Nephron progenitor cell (in vitro differentiated cells): ENCODE measurements at places on chromosomes 11 and 22.

DNA sequence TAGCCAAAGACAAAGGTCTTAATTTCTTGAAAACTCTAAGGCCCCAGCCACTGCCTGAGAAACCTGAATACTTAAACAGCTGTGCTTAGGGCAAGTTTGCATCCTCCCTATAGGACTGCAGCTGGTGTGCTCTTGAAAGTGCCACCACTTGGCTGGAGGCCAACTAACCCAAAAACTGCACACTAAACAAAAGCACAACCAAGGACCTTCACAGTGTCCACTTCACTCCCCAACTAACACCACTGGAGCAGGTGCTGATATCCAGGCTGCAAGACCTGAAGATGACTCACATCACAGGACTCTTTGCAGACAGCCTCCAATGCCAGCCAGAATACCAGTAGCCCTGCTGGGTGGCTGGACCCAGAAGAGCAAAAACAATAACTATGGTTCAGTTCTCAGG is 357.7 kb upstream of the ARHGAP42 start:
- no peak overlapping the region for H3K4me3 ChIP-seq
- H3K36me3 ChIP-seq, result no peaks in the 10 kb centered on the region
- H3K4me1 ChIP-seq, result no peaks in the 10 kb centered on the region
- DNase-seq, result no peak
- no peak overlapping the region for H3K27ac ChIP-seq
- peaks cover 2% of the 10 kb centered on the region for H3K27me3 ChIP-seq

GRCh38 chr11:72943664-72944063 is 129.5 kb downstream of the ATG16L2 start:
- DNase-seq, result no peak
- H3K4me1 ChIP-seq, result no peaks in the 10 kb centered on the region
- H3K4me3 ChIP-seq, result no peak overlapping the region
- peaks cover 5% of the 10 kb centered on the region for H3K36me3 ChIP-seq

GRCh38 chr11:121241343-121242211 is 51.0 kb upstream of the SC5D start:
- no peak overlapping the region for H3K27ac ChIP-seq
- H3K36me3 ChIP-seq, result no peaks in the 10 kb centered on the region
- H3K4me3 ChIP-seq, result no peak overlapping the region
- no peaks in the 10 kb centered on the region for H3K27me3 ChIP-seq
- H3K4me1 ChIP-seq, result peaks cover 18% of the 10 kb centered on the region

DNA sequence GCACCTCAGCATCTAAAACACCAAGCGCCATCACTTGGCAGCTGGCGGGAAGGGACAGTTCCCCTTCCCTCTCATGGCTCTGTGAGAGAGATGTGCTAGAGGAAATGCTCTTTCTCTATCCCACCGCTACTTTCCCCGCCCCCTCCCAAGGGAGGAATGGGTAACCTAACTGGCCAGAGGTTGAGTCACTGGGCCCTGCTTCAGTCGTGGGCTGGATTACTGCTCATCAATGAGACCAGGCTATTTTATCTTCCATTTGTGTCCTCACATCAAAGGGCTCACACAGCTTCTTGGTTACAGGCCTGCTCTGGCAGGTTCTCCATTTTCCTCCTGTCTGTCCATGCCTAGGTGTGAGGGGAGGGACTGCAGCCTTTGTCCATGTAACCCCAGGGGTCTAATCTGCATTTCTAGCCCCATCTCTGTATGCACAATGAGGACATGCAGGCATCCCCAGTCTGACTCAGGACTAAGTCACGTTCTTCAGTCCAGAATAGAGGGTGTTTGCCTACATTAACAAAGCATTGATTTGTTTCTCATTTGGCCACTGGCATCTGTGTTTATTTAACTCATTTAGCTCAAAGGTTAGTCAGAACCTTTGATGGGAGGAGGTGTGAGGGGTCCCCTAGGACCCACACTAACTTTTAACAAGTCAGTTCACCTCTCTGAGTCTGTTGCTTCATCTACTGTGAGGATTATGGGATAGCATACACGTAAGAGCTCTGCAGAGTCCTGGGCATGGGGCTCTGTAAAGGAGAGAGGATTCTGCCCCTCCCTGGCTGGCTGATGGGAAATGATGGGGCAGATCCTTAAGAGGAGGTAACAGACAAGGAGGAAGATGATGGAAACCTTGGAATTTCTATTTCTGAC is 99.1 kb downstream of the XRRA1 start:
- peaks cover 9% of the 10 kb centered on the region for H3K4me1 ChIP-seq
- H3K4me3 ChIP-seq, result no peak overlapping the region
- peaks cover 57% of the 10 kb centered on the region for H3K36me3 ChIP-seq
- H3K27me3 ChIP-seq, result no peaks in the 10 kb centered on the region
- peak; percentile 16 for DNase-seq
- H3K27ac ChIP-seq, result peak overlapping the region; percentile 80

GRCh38 chr22:36323855-36324331 is 63.9 kb downstream of the MYH9 start:
- no peak overlapping the region for H3K4me3 ChIP-seq
- H3K27ac ChIP-seq, result peak overlapping the region; percentile 39
- peaks cover 2% of the 10 kb centered on the region for H3K27me3 ChIP-seq
- H3K4me1 ChIP-seq, result peaks cover 48% of the 10 kb centered on the region

- H3K27ac ChIP-seq, result peak overlapping the region; percentile 85
- no peak for DNase-seq
- H3K4me1 ChIP-seq, result peaks cover 66% of the 10 kb centered on the region
- no peak overlapping the region for H3K4me3 ChIP-seq
These were observed 295.4 kb downstream of the CADM1 start for GRCh38 chr11:115208808-115209259.

DNA sequence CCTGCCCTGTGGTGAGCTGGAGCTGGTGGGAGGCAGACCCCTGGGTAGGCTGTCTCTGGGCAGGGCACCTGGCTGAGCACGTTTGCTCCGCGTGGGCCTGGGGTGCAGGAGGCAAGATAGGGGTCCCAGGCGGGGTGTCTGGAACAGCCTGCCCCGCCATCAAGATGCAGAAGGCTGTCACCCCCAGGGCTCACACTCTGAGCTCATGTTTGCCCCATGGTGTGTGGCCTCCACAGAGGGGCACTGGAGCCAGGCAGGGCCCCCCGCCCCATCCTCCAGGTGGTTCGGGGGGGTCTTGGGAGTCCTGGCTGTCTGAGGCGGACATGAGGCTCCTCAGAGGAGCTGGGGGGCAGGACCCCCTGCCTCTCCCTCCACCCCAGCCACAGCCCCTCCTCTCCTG is 28.9 kb upstream of the CARS1 start:
- no peaks in the 10 kb centered on the region for H3K4me1 ChIP-seq
- H3K4me3 ChIP-seq, result no peak overlapping the region
- H3K36me3 ChIP-seq, result no peaks in the 10 kb centered on the region
- no peak for DNase-seq
- peaks cover 14% of the 10 kb centered on the region for H3K27me3 ChIP-seq
- no peak overlapping the region for H3K27ac ChIP-seq

- H3K4me3 ChIP-seq, result no peak overlapping the region
- peak; percentile 4 for DNase-seq
- peaks cover 16% of the 10 kb centered on the region for H3K4me1 ChIP-seq
- no peaks in the 10 kb centered on the region for H3K36me3 ChIP-seq
These were observed 309.4 kb upstream of the ZC3H12C start for GRCh38 chr11:109783840-109784239.

GRCh38 chr11:59556917-59557348 is 45.6 kb downstream of the OR4D9 start:
- no peak for DNase-seq
- no peaks in the 10 kb centered on the region for H3K36me3 ChIP-seq
- peaks cover 23% of the 10 kb centered on the region for H3K4me1 ChIP-seq

GRCh38 chr11:12110714-12111548 is 541 bp downstream of the MICAL2 start:
- no peaks in the 10 kb centered on the region for H3K36me3 ChIP-seq
- DNase-seq, result peak; percentile 32
- H3K4me1 ChIP-seq, result peaks cover 6% of the 10 kb centered on the region
- peaks cover 91% of the 10 kb centered on the region for H3K27me3 ChIP-seq

DNA sequence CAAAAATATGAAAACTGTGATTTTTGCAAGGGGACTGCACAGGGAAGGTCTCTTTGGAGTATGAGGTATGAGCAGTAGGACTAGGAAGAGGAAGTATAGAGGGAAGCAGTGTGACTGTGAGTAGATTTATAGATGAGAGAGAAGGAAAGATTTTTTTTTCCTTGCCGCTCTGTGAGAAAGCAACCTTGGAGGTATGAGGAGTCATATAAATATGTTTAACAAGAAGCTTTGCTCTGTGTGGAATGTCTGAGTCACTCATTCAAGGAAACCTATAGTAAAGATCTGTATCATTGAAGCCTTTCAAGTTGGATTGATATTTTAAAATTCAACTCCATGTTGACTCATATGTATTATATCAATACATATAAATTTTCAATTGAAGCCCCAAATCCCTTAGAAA is 26.2 kb downstream of the DNHD1 start:
- no peak for DNase-seq
- H3K36me3 ChIP-seq, result peaks cover 34% of the 10 kb centered on the region
- H3K27me3 ChIP-seq, result peaks cover 2% of the 10 kb centered on the region
- no peaks in the 10 kb centered on the region for H3K4me1 ChIP-seq
- no peak overlapping the region for H3K27ac ChIP-seq

DNA sequence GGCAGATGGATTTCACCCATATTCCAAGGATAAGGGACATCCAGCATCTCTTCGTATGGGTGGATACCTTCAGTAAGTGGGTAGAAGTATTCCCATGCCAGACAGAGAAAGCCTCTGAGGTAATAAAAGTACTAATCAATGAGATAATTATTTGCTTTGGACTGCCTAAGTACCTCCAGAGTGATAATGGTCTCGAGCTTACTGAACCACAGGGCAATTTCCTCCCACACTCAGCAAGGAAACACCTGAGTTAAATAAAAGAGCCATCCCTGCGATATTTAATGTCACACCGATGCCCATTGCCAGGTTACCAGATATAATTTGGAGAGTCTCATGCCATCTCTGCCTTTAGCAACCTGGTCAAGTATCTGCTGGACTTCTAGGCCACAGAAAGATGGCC is 70.6 kb upstream of the MPEG1 start:
- H3K4me3 ChIP-seq, result no peak overlapping the region
- no peaks in the 10 kb centered on the region for H3K4me1 ChIP-seq
- peaks cover 4% of the 10 kb centered on the region for H3K27me3 ChIP-seq
- no peak for DNase-seq
- H3K27ac ChIP-seq, result no peak overlapping the region
